ENCODE measurements at places on chromosomes 16 and 17.

DNA sequence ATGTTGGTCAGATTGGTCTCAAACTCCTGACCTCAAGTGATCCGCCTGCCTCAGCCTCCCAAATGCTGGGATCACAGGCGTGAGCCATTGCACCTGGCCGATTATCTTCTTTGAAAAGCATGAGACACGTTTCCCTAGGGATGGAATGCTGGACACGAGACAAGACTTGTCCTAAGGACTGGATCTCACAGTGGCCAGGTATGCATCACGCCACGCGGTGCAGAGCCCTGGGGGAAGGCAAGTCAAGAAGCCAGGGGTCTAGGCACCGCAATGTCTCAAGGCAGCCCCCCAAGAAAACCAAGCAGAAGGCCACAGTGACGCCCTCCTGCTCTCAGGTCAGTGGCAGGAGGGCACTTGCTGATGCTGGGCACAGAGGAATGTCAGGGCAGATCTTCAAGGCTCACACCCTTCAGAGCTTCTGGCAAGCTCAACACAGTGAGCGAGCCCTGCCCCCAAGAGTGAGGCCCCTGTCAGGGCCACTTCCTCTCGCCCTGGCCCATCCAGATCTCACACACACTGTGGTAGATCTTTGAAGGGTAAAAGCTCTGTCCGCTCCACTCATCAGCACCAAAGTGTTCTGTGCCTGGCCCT lies 134.7 kb downstream of the ZNF778 start:
- DNase-seq: no peak

DNA sequence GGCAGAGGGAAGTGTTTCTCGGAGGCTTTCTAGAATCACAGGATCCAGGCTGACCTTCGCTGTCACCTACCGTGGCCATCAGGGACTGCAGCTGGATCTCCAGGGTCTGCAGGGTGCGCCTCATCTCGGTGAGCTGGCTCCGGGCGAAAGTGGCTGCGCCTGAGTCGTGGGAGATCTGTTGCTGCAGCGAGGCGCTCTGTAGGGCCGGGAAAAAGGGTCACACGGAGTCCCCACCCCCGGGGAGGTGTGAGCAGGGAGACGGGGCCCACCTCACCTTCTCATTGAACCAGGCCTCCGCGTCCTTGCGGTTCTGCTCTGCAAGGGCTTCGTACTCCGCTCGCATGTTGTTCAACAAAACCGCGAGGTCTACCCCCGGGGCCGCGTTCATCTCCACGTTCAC lies 2.9 kb downstream of the KRT28 start:
- no peak for DNase-seq

GRCh38 chr17:19448341-19449268 lies 37.6 kb downstream of the RNF112 start:
- no peak for DNase-seq

DNA sequence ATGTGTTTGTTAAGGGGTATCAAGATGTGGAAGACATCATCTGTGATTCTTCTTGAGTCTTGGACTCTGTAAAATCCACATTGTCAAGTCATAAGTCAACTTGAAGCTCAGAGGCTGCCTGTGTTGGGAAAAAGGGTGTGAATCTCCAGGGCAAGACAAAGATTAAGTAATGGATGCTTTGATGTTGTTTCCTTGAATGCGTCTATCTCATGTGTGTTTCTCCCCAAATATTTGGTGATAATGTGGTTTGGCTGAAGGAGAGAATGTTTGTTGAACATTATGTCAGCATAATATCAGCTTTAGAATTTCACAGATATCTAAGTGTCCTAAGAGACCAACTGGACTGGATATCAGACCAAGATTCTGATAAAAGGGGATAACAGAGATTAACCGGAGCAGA lies 24.1 kb upstream of the KCNJ16 start:
- DNase-seq: no peak

- DNase-seq: no peak
Measured at GRCh38 chr16:12017558-12017957, 41.0 kb downstream of the SNX29 start.

DNA sequence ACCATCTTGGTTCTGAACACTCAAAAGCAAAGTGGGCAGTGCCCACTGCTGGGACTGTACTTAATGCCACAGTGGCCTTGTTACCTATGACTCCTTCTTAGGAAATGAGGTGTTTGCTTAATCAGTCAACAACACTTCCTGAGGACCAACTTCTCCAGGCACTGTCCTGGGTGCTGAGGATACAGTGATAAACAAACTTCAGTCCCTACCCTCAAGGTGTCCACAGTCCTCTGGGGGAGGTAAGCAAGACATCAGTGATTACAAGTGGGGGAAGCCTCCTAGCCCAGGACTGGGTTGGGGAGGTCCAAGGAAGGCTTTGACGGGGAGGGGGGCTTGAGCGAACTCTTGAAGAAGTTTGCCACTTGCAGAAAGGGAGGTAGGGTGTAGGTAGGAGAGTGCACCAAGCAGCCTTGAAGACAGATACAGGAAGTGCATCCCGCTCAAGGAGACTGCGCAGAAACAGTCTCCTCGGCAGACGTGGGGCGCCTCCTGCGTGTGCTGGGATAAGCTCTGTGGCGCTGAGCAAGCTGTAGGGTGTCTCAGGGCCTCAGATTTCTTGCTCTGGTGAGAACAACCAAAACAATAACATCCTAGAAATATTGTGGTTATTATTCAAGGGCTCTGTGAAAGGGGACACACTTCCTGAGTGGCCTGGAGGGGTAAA lies 2.6 kb upstream of the ABCC3 start:
- DNase-seq: no peak

GRCh38 chr17:8710813-8711212 lies 33.8 kb downstream of the CCDC42 start:
- no peak for DNase-seq

DNA sequence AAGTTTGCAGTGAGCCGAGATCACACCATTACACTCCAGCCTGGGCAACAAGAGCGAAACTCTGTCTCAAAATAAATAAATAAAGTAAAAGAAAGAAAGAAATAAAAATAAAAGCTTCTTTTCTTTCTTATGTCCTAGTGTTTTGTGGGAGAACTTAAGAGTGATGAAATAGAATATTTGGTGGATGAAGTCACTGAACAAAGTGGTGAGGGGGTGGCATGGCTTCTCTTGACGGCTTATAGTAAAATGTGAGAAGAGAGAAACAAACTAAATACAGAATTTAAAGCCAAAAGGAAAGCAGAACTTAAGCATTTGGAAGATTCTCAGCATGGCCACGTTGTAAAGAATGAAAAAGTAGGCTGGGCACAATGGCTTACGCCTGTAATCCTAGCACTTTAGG lies 15.3 kb downstream of the SGF29 start:
- DNase-seq: no peak

GRCh38 chr17:39826334-39826733 lies 37.8 kb downstream of the IKZF3 start:
- DNase-seq: no peak

- no peak for DNase-seq
Measured at GRCh38 chr17:65930140-65930730, 261.7 kb downstream of the CEP112 start.

DNA sequence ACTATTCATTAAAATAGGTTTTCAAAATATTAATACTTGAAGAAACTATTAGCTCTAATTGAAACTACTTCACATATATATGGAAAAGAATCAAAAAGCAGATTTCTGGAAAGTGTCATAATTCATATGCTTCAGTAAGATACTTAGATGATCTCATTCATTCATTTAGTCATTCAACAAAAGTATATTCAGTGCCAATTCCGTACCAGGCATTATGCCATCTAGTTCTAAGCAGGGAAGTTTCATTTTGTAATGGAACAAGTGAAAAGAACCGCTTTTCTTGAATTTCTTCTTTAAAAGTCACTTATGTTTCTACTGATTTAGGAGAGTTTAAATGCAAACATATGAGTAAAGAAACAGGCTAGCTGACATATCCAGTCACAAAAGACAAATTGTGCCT lies 118.3 kb upstream of the FAM20A start:
- DNase-seq: no peak

DNA sequence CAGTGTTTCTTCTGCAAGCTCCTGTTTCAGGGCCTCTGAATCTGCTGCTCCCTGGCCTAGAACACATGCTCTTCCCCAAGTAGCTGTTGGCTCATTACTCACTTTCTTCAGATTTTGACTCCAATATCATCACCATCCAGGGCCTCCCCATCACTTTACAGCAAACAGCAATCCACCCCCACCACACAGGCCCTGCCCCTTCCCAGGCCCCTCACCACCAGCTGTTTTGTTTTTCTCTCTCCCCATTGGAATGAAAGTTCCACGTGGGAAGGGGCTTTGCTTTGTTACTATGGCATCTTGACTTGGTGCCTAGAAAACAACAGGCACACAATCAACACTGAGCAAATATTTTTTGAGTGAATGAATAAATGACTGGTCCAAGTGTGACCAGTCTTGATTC lies 4.0 kb downstream of the TMEM170A start:
- DNase-seq: no peak

GRCh38 chr17:15431196-15431595 lies 36.2 kb downstream of the CDRT4 start:
- DNase-seq: no peak

GRCh38 chr17:2198927-2199326 lies 104.7 kb downstream of the SMG6 start:
- no peak for DNase-seq

DNA sequence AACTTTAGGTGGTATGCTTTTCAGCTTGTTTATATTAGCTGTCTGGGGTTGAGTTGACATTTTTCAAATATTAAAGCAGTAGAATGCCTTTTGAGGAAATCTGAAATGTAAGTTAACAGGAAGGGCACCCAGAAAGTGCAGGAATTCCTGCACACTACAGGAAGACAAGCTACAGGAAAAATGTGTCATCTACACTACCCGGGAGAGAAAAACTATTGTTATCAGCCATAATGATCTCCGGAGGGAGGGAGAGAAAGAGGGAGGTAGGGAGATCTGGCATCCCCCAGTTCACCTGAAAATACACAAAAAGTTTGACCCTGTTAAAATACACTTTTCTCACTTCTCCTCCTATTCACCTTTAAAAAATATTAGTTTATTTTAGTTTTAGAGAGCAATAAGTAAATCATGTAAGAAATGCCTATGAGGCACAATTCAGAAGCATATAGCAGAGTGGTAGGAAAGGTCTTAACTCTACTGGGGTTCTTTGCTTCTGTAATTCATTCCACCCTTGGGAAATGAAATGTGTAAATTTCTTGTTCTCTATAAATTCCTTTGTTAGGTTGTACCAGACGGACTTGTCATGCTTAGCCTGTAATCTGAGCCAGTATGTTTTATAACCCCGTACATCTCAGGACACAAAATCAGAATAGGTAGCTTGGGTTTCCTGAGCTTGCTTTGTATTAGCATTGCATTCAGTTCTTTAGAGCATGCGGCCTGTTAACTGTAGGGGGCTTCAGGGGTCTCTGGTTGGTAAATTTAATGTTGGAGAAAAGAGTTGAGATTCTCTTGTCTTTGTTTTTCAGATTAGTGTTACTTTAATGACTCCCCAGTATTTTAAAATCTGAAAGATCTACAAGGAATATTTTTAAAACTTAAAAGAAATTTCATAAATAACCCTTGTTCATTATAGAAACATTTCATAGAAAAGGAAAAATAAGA lies 3.3 kb downstream of the MAP2K6 start:
- DNase-seq: no peak

- DNase-seq: no peak
Measured at GRCh38 chr16:64590513-64590912, 531.4 kb downstream of the CDH11 start.

- DNase-seq: no peak
Measured at GRCh38 chr17:50137042-50137441, 7.1 kb upstream of the SAMD14 start.

DNA sequence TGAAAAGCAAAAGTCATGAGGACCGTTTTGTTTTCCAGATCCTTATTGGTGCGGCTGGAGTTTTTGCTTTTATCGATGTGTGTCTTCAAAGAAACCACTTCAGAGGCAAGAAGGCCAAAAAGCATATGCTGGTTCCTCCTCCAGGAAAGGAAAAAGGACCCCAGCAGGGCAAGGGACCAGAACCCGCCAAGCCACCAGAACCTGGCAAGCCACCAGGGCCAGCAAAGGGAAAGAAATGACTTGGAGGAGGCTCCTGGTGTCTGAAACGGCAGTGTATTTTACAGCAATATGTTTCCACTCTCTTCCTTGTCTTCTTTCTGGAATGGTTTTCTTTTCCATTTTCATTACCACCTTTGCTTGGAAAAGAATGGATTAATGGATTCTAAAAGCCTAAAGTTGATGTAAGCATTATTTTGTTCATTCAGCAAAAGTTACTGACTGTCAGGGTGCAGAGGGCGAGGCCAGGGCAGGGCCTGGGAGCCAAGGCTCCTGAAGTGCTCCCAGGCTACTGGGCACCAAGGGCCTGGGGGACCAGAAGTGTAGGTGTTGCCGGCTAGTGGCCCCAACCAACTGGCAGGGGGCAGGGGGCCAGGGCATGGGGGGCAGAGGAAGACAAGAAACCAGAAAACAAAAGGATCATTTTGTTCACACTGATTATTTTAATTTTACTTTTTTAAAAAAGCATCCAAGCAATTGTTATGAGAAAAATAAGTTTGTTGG lies 8.8 kb downstream of the CMTM2 start:
- no peak for DNase-seq

DNA sequence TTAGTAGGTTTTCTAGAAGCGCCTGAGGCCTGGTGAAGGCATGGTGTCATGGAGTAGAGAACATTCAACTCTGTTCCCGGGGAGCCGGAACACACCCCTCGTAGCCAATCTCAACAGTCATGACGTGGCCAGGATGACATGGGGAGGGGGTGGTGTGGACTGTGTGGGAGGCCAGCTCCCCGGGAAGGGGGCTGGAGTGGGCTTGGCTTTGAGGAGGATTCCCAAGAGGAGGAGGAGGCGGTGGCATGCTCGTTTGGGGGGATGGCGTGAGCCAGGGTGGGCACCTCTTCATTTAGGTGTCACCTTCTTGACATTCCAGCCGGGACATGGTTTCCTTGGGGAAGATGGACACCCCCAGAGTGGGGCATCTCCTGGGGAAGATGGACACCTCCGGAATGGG lies 257.5 kb downstream of the SEC14L1 start:
- no peak for DNase-seq

DNA sequence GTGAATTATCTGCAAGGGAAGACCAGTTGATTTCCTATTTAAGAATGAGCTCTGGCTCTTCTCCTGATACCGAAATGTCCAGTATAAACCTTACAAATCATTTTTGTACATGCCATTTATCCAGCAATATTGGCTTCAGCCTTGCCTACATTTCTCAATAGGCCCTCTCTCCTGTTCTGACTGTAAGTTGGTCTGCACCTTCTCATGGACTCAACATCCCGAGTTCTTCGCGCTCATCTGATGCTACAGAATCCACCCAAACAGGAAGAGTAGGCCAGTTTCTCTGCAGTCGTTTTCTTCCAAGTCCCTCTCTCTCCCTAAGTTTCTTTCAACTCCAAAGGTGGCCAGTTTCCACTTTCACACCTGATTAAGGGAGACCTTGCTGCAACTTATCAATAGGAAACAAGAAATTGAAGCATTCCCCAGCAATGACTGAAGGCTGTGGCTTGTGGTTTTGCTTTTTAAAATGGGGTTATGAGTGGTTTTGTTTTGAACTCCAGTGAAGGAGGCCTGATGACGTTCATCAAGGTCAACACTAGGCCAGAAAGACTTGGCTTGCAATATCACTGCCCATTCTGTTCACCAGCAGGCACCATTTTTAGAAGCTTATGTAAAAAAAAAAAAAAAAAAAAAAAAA lies 383.0 kb downstream of the MAF start:
- no peak for DNase-seq

- DNase-seq: no peak
Measured at GRCh38 chr17:8101721-8102120, 14.2 kb upstream of the ALOX12B start.

All from stimulated activated CD8-positive, alpha-beta memory T cell treated with anti-CD3 and anti-CD28 coated beads, Interleukin-15, amount 100 ng/mL, for 4 hours (primary cell).